ENCODE measurements at places on chromosomes 3 and 15. TPM values are rescaled to one million over a fixed set of nuclear protein-coding genes. Genes with fewer than 3 reads are reported as not detected.

The LOXL1 gene
- total RNA-seq = 17.1 TPM

The TFRC gene
- total RNA-seq = 82.7 TPM

The GABPB1 gene
- 41.7 TPM for total RNA-seq

The WDR93 gene
- 1.3 TPM for total RNA-seq

The COL8A1 gene
- total RNA-seq = 0.18 TPM

GRCh38 chr3:123294296-123294938 is 92.7 kb downstream of the SEC22A start:
- no peak for DNase-seq

GRCh38 chr15:83099290-83099689 is 8.2 kb upstream of the TM6SF1 start:
- no peak for DNase-seq

- no peak for DNase-seq
Observed at GRCh38 chr3:165193366-165194254, 2.6 kb downstream of the SLITRK3 start.

Measured in progenitor cell of endocrine pancreas (in vitro differentiated cells).